ENCODE measurements at places on chromosomes 12 and 14.

DNA sequence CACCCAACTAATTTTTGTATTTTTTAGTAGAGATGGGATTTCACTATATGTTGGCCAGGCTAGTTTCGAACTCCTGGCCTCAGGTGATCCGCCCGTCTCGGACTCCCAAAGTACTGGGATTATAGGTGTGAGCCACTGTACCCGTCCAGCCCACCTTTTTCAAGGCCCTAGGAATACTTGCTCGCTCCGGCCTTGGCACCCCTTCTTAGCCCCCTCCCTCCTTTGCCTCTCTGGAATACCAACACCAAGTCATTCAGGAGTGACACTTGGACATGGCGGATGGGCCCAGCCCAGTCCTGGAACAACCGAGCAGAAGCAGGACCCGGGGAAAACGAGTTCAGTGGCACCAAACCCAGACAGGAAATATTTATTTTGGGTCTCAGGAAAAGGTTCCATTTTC, 29.1 kb downstream of the PLEKHG3 start:
- no peak for DNase-seq

DNA sequence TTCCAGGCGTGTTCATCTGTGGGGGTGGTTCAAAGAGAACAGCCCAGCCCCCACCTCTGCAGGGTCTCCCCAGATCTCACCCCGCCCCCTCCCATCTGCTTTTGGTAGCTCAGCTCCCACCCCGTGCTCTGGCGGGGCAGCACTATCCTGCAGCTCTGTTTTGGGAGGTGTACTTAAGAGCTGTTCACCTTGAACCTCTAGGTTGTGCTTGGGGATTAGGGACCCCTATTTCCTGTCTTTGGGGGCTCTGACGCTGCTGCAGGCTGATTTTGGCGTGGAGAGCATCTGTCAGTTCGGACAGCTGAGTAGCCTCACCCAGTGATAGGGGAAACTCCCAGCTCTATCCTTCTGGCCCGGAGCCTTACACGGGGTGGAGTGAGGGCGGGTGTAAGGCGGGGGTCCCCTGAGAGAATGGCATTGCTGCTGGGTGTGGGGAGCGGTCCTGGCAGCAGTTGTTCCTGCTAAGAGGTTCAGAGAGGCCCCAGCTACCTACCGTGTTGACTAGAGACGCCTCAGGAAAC, 765 bp downstream of the TMEM120B start:
- DNase-seq = no peak

DNA sequence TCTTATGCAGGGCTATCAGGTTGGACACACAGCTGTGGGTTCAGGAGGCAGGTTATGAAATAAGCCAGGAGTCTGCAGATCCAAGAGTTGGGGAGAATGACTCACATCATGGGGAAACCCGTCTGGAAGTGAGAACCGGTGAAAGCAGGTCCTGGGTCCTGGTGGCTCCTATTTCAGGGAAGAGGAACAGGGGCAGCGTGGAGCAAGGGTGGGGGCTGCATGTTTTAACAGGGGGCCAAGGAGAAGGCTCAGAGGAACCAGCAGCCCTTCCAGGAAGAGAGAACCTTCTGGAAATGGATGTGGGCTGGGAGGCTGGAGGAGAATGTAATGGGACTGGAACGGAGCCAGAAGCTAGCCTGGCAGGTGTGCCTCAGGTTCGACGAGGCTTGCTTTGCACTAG, 7.8 kb upstream of the KRT74 start:
- no peak for DNase-seq

- DNase-seq = no peak
Observed at GRCh38 chr12:119556854-119557253, 36.7 kb upstream of the TMEM233 start.

DNA sequence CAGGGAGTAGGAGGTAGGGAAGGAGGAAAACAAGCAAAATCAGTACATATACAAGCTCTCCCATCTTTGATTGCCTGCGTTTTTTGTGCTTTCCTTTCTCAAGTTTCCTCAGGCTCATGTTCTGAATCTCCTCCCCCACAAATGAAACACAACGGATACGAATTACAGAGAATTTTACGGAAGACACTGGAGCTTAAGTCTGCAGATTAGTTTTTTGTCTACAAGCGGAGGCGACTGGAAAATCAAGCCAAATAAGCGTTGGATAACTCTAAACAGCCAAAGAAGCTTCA, 612 bp downstream of the WBP11 start:
- no peak for DNase-seq

GRCh38 chr12:79547735-79548609, 142.8 kb downstream of the PAWR start:
- no peak for DNase-seq

GRCh38 chr12:89836026-89836425, 127.4 kb upstream of the ATP2B1 start:
- DNase-seq = no peak

- DNase-seq = no peak
Observed at GRCh38 chr12:31260840-31261239, 65.1 kb downstream of the SINHCAF start.

GRCh38 chr12:51424662-51425539, at the start of gene SLC4A8:
SLC4A8 (plus strand) TSS chr12:51424831; CDS start chr12:51424988, 157 bp downstream.
- DNase-seq = peak; percentile 48

GRCh38 chr12:54723379-54724256, 75.5 kb upstream of the DCD start:
- DNase-seq = no peak

GRCh38 chr12:53123578-53124351, 20.5 kb downstream of the SOAT2 start:
- no peak for DNase-seq

Data from T-helper 2 cell (primary cell).